ENCODE measurements at places on chromosomes 7 and 10.

- peak; percentile 57 for DNase-seq
These were observed 1.1 kb upstream of the TFAM start for GRCh38 chr10:58384095-58384494.

- DNase-seq, result no peak
These were observed 19.7 kb downstream of the SKIDA1 start for GRCh38 chr10:21505711-21506278.

GRCh38 chr7:25272265-25272664 is 44.0 kb upstream of the NPVF start:
- DNase-seq, result no peak

GRCh38 chr10:34920578-34920977 is 105.5 kb upstream of the PARD3 start:
- DNase-seq, result no peak

DNA sequence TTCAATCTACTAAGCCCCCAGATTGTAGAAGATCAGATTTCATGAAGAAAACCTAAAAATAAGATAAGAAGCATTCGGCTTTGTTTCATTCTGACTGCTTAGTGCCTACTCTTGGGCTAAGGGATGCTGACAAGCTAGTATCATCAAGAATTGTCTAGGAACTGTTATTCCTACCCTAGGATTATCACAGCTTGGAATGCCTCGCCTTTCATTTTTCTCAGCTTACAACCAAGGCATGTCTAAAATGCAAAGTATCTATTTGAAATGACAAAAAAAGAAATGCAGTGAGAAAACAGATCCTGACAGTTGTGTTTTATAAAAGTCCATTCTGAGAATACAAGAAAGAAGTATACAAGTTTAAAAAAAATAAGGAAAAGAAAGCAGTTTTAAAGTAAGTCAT is 441.0 kb downstream of the KCNMA1 start:
- DNase-seq, result no peak

GRCh38 chr7:34153656-34154270 is 248.4 kb downstream of the BMPER start:
- no peak for DNase-seq

DNA sequence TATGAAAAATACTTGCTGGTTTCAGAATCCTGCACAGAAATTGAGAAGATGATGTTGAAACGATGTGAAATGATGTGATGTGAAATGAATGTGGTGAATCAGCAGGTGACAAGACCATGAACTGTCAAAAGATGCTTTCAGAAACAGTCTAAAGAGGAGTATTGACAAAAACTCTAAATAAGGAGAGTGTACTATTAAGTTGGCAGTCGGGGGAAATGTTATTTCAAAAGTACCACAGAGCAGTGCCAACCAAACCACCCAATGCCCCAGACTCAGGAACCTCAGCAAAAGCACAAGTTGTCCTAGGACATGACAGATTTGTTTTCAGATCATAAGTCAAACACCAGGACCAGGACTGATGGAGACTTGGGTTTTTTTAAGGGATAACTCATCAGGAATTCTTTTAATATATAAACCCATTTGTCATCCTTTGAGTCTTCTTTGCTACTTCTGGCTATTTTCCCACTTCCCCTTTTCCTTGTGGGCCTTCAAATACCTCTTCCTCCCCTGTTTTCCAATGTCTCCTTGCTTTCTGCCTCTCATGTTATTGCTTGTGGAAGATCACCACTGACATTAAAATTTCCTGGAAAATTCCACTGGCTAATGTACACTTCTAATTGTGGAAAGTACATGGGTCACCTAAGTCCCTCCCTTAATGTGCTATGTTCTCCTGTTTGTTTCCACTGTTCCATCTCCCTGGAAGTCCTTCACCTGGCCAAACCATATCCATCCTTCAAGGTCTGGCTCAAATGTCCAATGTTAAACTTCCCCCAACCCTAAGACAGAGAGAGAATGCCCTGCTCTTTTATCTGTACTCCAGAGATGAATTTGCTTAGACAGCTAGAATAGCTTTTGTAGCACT is 10.2 kb upstream of the PPP1R3C start:
- no peak for DNase-seq

DNA sequence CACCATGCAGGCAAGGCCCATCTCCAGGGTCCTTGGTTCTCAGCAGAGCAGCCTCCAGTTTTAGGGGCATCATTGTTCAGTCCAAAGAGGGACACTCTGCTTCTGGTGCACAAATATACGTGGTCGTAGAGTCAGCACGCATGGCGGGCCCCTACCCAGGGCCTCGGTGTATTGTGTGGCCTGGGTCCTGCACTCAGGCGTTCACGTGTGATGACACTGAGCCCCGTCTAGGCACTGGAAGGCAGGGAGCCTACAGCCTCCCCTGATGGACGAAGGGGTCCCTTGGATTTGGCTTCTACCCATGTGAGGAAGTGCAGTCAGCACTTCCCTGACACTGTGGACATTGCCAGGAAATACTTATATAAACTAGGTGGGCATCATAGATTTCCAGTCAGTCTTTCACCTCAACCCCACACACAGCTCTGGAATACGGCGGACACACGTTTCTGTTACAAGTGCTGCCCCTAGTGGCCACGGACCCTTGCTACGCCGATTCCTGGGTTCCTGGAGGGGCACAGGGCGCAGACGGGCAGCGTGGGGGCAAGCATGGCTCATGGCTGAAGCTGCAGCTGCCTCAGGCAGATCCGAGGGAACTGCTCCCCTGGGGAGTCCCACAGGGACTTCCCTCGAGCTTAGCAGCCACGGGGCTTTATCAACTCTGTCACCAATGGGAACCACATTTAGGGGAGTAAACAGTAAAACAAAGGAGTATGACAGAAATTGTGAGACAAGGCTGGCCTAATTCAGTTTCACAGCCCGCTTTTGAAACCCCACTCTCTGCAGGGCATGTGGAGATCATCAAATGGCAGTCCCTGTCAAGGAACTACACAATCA is 25.4 kb downstream of the AIFM2 start:
- DNase-seq, result no peak

DNA sequence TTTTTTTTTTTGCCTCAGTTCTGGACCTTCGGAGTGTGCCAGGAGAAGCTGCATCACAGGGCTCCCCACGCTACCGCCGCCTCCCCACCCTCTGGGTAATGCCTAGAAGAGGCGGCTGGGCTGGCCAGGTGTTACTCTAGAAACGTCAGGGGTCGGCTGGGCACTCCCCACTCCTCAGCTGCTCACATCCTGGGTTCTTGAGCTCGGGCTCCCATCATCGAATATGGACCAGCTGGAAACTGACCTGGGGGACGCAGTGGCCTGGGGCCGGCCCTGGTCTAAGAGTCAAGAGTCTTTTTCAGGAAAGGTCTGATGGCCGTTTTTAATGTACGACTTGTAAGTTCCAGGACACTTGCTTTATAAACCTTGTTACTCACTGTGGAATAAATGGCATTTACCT is 326.5 kb downstream of the WDR37 start:
- no peak for DNase-seq

- DNase-seq, result no peak
These were observed 29.7 kb downstream of the CCDC6 start for GRCh38 chr10:59876695-59877094.

- DNase-seq, result no peak
These were observed at the start of gene GRM8 for GRCh38 chr7:127252778-127253280. Gene GRM8 (minus strand): TSS chr7:127252941.

- DNase-seq, result no peak
These were observed 88.7 kb downstream of the ADARB2 start for GRCh38 chr10:1648648-1649047.

DNA sequence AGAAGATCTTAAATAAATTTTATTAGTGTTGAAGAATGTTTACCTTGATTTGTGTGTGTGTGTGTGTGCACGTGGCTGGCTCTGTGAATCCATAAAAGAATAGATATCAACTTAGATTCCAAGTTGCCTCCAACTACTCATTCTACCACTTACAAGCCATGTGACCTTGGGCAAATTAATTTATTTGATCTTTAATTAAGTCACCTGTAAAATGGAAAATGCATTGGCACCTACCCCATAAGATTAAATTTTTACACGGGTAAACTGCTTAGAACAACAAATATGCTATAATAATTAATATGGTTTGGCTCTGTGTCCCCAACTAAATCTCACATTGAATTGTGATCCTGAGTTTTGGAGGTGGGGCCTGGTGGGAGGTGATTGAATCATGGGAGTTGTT is 604.9 kb upstream of the NRG3 start:
- no peak for DNase-seq

DNA sequence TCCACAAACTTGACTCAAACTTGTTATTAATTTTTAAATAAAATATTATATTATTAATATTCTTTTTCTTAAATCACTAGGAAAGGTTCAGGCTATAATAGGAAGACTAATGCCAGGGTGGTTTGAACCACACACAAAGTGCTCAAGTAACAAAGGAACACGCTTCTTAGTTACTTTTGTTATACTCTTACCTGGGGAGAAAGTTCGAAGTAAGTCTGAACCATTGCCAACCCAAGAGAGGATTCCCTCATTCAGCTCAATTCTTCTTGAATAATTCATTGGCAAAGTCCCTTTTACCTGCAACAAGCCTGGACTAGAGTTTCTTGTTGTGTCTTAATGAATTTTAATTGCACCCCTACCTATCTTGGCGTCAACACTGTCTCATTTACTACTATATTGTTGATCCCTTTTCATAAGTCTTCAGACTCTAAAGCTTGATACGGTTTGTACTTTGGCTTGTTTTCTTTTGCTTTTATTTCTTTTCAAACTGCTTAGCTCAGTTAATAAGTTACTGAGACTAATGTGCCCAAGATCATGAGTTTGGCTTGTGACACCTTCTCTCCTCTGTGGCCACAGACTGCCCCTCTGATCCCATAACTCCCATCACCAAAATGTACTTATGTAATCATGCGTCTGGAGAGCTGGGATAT is 10.2 kb upstream of the C10orf67 start:
- DNase-seq, result no peak

- no peak for DNase-seq
These were observed 235.9 kb downstream of the COBL start for GRCh38 chr7:51080622-51081269.
